ENCODE measurements at places on chromosomes 2 and 18.
A peak's percentile ranks its signal among the peaks of the same experiment; 100 is the strongest.

DNA sequence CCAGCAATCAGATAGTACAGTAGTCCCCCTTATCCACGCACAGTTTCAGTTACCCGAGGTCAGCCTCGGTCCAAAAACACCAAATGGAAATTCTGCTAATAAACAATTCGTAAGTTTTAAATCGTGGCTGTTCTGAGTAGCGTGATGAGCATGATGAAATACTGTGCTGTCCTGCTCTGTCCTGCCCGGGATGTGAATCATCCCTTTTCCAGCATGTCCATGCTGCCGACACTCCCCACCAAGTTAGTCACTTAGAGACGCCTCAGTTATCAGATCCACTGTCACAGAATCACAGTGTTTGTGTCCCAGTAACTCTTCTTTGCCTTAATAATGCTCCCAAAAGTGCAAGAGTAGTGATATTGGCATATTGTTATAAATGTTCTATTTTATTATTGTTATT lies 62.1 kb downstream of the MEX3C start:
- ATAC-seq, result peak; percentile 82

DNA sequence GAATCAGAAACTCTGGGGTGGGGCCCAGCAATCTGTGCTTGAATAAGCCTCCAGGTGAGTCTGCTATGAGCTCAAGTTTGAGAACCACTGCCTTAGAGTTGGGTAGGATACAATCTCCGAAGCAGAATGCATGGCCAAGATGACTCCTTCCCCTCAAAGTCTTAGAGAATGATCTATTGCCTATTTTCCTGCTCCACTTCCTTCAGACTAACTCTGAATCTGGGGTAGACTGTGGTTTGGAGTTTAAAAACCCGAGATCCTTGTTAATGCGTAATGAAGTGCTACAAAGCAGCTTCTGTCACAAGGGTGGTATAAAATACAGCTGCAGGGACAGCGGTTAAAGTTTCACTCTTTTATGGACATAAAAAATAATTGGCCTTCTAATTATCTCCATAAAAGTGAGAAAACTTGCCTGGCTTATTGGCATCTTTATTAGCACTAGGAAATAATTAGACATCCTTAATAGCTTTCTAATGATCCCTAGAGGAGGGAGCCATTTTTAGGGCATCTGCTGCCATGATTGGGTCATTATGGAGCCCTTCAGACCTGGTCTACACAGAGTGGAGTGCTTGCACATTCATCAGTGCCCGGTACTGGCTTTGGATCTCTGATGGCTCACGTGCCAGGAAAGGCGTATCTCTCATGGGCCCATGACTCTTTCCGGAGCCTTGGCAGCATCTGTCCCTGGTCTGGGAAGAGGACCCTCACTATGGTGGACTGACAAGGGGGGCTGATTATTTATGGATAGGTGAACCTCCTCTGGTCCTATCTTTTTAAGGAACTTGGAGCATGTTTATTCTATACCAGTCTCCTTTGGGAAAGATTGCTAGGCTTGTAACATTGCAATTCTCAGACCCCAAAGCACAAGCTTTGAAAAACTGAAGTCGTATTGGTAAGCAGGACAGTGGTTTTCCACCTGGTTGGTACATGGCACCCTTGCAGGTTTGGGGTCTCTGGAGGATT lies 28.2 kb downstream of the SIX2 start:
- peak; percentile 35 for ATAC-seq

- no peak for ATAC-seq
These were observed 132.9 kb downstream of the FAM161A start for GRCh38 chr2:61720911-61721310.

- no peak for ATAC-seq
These were observed 66.7 kb downstream of the SKA1 start for GRCh38 chr18:50441501-50441900.

DNA sequence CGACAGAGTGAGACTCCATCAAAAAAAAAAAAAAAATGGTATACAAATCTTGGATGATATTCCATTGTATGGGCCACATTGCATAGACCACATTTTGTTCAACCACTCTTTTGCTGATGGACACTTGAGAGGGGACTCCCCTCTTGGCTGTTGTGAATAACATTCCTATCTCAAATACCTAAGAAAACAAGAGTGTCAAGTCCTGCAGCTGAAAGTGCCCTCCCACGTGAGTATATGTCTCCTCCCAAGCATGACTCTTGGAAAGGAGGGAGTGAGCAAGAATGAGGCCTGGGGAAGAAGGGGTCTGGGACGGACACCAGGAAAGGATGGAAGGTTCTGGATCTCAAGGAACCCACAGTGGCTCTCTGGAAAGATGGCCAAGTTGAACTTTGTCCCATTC lies 36.0 kb upstream of the NPAS2 start:
- no peak for ATAC-seq

DNA sequence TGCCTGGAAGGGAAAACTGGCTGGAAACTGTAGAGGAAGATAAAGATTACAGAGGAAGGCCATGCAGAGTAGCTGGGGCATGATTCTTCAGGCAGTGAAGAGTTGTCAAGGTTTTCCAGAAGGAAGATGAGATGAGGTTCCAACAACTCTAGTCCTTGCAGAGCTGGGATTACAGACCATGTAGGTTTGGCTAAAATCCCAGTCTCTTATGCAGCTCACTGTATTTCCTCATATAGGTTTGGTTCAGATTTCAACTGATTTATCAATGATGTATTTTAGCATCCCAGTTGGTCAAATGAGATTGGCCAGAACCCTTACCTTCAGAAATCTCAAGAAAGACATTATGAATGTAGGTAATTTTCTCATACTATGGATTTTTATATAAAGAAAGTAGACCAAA lies 16.4 kb downstream of the FAP start:
- no peak for ATAC-seq

DNA sequence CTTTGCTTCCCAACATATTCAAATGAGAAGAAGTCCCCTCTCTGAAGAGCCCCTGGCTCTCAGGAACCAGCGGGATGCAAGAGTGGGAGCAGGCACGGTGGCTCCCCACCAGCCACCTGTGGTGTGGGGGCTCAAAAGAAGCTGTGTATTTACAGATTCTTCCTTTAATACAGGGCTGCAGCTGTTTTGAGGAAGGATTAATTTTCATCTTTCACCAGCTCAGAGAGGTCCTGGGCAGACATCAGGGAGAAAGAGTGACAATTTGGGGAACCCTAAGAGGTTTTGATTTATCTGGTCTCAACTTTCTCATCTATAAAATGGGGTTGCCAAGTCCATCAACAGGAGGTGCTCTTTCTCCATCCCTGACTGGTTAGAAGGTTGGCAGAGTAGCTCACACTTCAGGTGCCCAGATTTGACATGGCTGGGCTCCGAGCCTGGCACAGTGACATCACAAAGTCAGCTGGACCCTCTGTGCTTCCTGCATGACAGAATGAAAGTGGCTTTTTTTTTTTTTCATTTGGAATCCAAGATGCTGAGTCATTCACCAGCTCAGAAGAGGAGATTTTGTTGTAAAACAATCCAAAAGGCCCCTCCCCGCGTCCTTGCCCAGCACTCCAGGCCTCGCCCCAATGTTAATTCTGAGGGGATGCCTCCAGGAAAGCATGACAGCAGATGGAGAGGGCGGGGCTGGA lies 15.5 kb upstream of the SIX2 start:
- ATAC-seq, result peak; percentile 88

- peak; percentile 79 for ATAC-seq
These were observed 852 bp downstream of the POLI start for GRCh38 chr18:54269893-54270844.

DNA sequence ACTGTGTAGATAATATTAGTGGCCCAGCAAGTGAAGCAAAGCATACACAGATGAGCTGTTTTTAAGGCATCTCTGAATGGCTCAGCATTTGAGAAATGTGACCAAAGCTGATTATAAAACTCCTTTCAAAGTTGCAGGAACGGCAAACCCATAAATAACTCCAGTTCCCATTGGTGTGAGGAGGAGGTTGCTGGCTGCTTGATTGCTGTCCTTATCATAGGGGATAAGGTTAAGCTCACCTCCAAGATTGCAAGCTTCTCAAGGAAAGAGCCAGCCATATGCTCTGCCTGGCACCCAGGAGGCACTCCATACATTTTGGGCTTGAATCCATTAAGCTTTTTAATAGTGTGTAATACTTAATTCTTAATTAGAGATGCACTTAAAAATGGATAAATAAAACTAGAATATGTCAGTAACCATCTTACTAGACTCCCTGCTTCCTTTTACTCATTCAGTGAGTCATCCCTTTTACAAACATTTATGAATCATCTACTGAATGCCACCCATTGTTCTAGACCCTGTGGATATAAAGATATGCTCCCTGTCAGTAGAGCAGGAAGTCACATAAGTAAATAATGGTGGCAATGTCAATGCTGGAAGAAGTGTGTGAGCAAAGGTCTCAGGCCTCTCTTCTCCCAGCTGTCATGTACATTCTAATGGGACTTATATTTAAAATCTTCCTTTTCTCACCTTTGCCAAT lies 99.3 kb downstream of the SPATS2L start:
- ATAC-seq, result peak; percentile 89

GRCh38 chr2:2793514-2793913 lies 462.4 kb upstream of the MYT1L start:
- no peak for ATAC-seq

DNA sequence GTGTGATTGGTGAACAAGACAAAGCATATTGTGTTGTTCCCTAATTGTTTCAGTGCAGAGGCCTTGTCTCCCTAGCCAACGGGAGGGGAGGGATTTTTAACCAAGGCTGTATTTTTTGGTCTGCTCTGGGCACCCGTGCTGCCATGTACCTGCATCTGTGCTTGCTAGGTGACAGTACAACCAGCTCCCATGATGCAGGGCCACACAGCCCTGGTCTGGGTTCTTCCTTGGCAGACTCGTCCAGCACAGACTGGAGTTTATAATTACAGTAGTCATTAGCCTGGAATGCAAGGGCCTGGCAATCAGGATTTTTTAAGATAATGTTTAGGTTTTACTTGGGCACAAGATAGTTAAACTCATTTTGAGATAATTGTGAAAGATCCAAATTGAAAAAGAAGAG lies 36.4 kb downstream of the TCF7L1 start:
- no peak for ATAC-seq

GRCh38 chr2:175330195-175330594 lies 148.7 kb upstream of the ATP5MC3 start:
- ATAC-seq, result no peak

DNA sequence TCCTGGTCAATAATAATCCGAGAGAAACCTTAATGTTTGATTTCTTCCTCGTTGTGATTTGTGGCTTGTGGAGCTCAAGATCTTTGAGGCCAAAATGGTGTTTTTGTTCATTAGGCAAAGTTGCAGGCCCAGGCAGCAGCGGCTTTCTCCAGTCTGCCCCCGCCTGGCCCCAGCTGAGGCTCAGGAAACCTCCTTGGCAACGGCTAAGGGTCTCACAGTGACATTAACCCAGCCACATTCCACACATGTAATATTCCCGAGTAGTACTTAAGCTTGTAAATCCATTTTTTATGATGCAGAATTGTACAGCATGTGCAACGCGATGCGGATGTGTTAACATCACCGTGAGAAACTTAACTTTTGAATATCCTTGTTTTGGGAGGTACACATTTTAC lies 200.1 kb downstream of the BCL11A start:
- ATAC-seq, result no peak

DNA sequence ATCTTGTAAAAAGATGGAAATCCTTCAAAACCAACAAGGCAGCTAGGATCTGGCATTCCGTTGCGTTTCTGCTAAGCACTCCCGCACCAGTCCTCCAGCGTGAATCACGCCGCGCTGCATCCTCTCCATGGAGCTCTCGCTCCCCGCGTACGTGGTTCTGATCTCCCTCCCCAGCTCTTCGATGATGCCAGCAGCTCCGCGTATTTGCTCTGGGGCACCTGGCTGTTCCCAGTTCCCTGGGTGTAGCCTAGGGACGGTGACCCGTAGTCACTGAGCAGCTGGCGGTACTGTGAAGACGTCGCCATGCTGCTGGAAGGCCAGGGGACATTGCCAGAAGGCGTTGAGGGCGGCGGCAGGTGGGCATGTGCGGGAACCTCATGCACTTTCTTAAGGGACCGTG lies 407.5 kb downstream of the RNF144A start:
- ATAC-seq, result no peak

DNA sequence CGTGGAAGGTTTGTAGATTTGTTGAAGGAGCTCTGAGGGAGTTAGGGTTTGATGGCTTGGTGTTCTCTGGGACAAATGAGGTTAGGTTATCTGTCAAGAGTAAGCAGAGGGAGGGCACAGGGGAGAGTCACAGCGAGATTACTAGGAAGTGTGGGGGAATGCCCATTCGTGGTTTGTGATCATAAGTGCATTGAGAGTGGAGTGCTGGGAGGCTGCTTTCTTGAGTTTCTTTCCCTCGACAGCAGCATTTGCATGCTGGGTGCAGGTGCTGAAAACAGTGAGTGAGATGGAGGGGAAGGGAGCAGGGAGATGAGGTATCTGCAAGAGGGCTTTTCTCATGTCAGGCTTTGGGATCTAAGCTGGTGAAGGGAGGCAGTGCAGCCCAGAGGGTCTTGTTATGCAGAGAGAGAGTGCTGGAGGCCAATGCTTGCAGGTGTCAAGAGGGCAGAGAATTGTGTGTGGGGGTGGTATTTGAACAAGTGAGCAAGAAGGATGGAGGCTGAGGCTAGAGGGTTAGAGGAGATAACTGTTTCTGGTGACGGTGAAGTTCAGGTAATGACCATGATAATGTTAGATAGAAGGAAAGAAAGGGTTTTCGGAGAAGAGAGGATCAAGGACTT lies 8.8 kb downstream of the RALB start:
- no peak for ATAC-seq

DNA sequence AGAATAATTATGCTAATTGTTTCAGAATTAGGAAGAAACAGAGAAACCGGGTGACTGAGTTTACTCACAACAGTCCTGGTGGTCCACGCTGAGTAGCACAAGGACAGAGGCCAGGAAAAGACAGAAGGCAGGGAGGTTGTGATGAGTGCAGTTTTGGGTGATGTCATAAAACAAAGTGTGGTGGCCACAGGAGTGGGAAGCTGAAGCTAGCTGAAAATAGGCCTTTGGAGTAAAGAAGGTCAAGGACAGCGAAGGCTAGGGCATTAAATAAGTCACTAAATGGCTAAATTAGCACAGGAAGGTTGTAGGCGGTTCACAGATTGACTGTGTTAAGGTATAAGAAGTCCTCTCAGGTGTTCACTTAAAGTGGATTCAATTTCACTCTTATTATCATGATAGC lies 120.9 kb upstream of the TTN start:
- ATAC-seq, result no peak

DNA sequence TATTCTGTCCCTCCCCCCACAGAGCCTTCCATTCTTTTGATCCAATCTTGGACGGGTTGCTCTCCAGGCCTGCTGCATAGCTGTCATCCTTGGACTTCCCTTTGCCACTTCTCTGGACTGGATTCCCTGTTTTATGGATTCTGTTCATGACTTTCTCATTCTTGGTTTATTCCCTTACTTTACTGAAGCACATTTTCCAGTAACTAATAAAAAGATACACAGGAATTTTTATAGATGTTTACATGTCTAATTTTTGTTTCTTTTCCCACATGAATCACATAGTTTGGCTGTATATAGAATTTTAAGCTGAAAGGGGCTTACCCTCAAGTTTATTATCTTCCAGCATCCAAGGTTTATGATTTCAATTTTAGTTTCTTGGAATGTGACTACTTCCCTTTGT lies 37.9 kb downstream of the GDF7 start:
- no peak for ATAC-seq

GRCh38 chr2:177568893-177569292 lies 176.3 kb downstream of the AGPS start:
- no peak for ATAC-seq

GRCh38 chr2:208118918-208119317 lies 5.4 kb downstream of the CRYGD start:
- no peak for ATAC-seq

Data from SK-N-SH treated with all-trans-retinoic acid at 6 μM for 48 hours (cell line).